ENCODE measurements at places on chromosomes 1 and 21.
A peak's percentile ranks its signal among the peaks of the same experiment; 100 is the strongest.

GRCh38 chr1:46399307-46399706 is 5.2 kb downstream of the FAAH start:
- peak overlapping the region; percentile 10 for H3K4me3 ChIP-seq
- no peaks in the 10 kb centered on the region for H3K27me3 ChIP-seq
- H3K27ac ChIP-seq, result peak overlapping the region; percentile 50
- peak; percentile 54 for DNase-seq
- peaks cover 34% of the 10 kb centered on the region for H3K4me1 ChIP-seq
- no peaks in the 10 kb centered on the region for H3K36me3 ChIP-seq

- no peak overlapping the region for H3K4me3 ChIP-seq
- H3K4me1 ChIP-seq, result no peaks in the 10 kb centered on the region
- DNase-seq, result no peak
- H3K36me3 ChIP-seq, result no peaks in the 10 kb centered on the region
- no peak overlapping the region for H3K27ac ChIP-seq
- H3K27me3 ChIP-seq, result no peaks in the 10 kb centered on the region
Observed at GRCh38 chr1:61978796-61979195, 215.9 kb upstream of the L1TD1 start.

DNA sequence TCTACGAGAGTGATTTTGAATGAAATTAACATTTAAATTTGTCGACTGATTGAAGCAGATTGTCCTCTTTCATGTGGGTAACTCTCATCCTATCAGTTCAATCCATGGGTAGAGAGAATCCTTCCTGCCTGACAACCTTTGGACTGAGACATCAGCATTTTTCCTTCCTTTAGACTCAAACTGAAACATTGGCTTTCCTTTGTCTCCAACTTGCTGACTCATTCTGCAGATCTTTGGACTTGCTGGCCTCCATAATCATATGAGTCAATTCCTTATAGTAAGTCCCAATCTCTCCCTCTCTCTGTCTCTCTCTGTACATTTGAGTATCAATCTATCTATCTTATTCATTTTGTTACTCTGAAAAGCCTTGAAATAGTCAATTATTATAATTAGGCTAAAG is 416.7 kb downstream of the LRRIQ3 start:
- no peaks in the 10 kb centered on the region for H3K36me3 ChIP-seq
- no peaks in the 10 kb centered on the region for H3K27me3 ChIP-seq
- H3K4me1 ChIP-seq, result no peaks in the 10 kb centered on the region
- DNase-seq, result no peak

GRCh38 chr1:228219245-228219961 is 11.6 kb downstream of the OBSCN start:
- H3K36me3 ChIP-seq, result no peaks in the 10 kb centered on the region
- no peak for DNase-seq
- H3K27me3 ChIP-seq, result peaks cover 7% of the 10 kb centered on the region
- no peak overlapping the region for H3K27ac ChIP-seq

- no peaks in the 10 kb centered on the region for H3K27me3 ChIP-seq
- H3K27ac ChIP-seq, result no peak overlapping the region
- no peak for DNase-seq
Observed at GRCh38 chr1:111225717-111226400, 1.7 kb upstream of the CHI3L2 start.

- H3K27me3 ChIP-seq, result no peaks in the 10 kb centered on the region
- no peaks in the 10 kb centered on the region for H3K36me3 ChIP-seq
- H3K4me3 ChIP-seq, result no peak overlapping the region
- peak; percentile 26 for DNase-seq
- H3K4me1 ChIP-seq, result no peaks in the 10 kb centered on the region
Observed at GRCh38 chr1:115717541-115717940, 51.0 kb downstream of the CASQ2 start.

- H3K4me3 ChIP-seq, result peak overlapping the region; percentile 13
- peaks cover 22% of the 10 kb centered on the region for H3K4me1 ChIP-seq
- DNase-seq, result peak; percentile 97
- H3K36me3 ChIP-seq, result no peaks in the 10 kb centered on the region
Observed at GRCh38 chr1:184843732-184844495, 89.3 kb upstream of the EDEM3 start.

DNA sequence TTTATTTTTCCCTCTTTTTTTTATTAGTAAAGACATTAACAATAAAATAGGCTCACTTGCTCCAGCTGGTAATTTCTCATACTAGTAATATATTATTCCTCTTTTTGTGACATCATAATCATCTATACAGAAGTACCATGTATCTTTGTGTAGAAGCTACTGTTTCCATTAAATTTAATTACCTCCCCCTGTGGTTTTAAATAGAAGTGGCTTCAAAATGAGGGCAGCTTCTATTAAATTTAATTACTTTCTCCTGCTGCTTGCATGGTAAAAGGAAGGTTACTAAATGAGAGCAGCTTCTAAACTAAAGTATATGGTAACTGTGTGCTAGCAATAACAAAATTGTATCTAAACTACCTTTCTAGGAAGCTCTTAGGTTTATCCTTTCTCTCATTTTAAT is 94.0 kb downstream of the DPYD start:
- no peak overlapping the region for H3K4me3 ChIP-seq
- H3K36me3 ChIP-seq, result no peaks in the 10 kb centered on the region
- DNase-seq, result no peak
- H3K27ac ChIP-seq, result no peak overlapping the region
- H3K4me1 ChIP-seq, result no peaks in the 10 kb centered on the region
- no peaks in the 10 kb centered on the region for H3K27me3 ChIP-seq

Data from MM.1S (cell line).